Brain microvascular endothelial cell (primary cell): ENCODE measurements at places on chromosomes 6 and 20.

GRCh38 chr6:155186052-155186658 lies 77.7 kb upstream of the CLDN20 start:
- DNase-seq, result no peak

DNA sequence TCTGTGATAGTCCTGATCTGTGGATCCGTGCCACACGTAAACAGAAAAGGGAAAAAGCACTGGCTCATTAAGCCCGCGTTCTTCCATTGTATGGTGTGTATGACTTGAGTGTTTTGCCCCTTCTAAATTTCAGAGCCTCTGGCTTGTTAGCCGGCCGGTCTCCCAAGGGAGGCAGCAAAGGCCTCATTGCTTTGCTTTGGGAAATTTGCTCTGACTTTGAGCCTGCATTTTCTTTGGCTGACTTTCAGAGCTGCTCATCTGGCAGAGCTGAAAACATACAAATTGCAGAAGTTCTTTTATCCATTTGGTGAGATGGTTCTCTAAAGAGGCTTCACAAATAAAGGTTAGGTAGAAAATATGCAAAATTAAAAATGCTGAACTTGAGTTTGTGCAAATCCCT lies 123.0 kb downstream of the UTRN start:
- DNase-seq, result peak; percentile 35

GRCh38 chr6:64803470-64804166 lies 903.4 kb downstream of the EYS start:
- no peak for DNase-seq

DNA sequence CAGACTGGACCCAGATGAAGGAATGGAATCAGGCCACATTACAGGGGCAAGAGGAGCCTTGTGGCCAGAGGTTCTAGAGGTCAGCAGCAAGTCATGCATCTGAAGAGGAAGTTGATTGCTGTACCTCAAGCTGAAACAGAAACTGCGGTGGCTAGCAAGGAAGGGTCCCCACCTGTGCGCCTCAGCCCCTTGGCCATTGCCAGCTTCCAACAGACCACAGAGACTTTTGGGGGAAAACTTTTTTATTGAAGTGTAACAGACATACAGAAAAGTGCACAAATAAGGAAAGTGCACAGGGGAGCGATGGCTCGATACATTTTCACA lies 26.8 kb upstream of the SLC9A8 start:
- no peak for DNase-seq

DNA sequence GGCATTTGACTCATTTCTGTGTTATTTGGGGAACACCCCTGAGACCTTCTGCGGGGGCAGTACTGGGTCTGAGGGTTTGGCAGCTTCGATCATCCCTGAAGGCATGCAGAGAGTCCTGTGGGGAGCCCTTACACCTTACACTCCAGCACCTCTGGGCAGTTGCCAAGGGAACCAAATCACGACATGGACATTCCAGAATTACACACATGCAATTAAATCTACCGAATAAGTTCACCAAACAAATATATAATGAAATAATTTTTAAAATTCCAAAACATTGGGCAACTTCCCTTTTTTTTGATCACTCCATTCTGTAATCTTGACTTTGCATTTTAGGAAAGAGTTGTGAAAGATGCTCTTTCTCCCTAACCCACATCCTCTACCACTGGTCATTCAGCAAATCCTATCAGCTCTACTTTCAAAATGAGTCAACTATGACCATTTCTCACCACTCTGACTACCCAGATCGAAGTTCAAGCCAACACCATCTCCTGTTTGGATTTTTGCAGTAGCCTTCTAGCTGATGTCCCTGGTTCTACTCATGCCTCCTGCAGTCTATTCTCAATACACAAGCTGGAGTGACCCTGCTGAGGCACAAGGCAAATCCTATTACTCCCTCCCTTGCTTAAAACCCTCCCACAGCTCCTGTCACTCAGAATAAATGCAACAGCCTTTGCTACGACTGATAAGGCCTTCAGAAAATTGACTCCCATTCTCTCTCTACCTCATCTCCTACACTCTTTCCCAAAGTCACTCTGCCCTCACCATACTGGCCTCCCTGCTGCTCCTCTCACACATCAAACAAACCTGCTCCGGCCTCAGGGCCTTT lies 533.3 kb downstream of the HACE1 start:
- DNase-seq, result peak; percentile 39

GRCh38 chr6:46207174-46207573 lies 36.4 kb upstream of the ENPP5 start:
- no peak for DNase-seq

DNA sequence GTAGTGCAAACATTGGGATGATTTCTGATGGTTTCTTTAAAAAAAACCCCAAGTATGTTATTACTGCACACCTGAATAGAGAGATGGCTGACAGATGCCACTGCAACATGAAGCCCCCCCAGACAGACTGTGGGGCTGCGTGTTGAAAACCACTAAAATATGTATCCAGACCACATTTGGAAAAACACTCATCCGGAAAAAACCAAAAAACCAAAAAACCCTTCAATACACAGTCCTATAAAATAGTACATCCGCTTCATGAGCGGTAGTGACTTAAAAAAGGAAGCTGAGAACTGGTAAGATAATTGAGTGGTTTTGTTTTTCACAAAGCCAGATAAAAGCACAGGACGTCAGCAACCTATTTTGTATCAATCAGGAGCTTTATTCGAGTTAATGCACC lies 47.1 kb upstream of the EDN3 start:
- no peak for DNase-seq

DNA sequence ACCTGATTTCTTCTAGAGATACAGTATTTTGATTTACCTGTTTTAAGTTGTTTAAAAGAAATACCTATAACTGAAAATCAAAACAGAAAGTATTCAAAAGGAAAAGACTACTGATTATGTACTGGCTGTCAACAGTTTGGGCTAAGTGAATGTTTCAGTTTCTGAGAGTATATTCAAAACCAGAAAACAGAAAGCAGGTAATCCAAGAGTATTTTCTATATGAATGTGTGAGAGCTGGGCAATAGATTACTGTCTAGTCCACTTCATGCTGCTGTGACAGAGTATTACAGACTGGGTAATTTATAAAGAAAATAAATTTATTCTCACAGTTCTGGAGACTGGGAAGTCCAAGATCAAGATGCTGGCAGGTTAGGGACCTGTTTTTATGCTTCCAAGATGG lies 261.0 kb downstream of the ARHGAP18 start:
- no peak for DNase-seq

- peak; percentile 33 for DNase-seq
These were observed 93.2 kb downstream of the DLGAP4 start for GRCh38 chr20:36399147-36399968.

- DNase-seq, result no peak
These were observed 2.3 kb upstream of the NKX2-2 start for GRCh38 chr20:21516180-21516567.

DNA sequence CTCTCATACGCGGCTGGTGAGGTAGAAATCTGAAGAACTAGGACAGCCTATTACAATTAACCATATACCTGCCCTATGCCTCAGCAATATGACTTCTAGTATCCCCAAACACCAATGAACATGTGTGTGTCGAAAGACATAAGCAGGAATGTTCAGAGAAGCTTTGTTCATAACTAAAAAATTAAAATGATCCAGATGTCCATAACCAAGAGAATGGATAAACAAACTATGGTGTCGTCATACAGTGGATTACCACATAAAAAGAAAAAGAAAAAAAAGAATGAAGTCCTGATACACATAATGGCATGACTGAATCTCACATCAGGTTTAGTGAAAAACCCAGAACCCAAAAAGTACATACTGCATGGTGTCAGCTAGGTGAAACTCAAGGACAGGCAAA lies 73.9 kb downstream of the MDN1 start:
- DNase-seq, result no peak

- no peak for DNase-seq
These were observed 44.8 kb downstream of the TXNDC5 start for GRCh38 chr6:7865781-7866180.

- no peak for DNase-seq
These were observed 141.3 kb downstream of the FUT9 start for GRCh38 chr6:96157018-96157565.

DNA sequence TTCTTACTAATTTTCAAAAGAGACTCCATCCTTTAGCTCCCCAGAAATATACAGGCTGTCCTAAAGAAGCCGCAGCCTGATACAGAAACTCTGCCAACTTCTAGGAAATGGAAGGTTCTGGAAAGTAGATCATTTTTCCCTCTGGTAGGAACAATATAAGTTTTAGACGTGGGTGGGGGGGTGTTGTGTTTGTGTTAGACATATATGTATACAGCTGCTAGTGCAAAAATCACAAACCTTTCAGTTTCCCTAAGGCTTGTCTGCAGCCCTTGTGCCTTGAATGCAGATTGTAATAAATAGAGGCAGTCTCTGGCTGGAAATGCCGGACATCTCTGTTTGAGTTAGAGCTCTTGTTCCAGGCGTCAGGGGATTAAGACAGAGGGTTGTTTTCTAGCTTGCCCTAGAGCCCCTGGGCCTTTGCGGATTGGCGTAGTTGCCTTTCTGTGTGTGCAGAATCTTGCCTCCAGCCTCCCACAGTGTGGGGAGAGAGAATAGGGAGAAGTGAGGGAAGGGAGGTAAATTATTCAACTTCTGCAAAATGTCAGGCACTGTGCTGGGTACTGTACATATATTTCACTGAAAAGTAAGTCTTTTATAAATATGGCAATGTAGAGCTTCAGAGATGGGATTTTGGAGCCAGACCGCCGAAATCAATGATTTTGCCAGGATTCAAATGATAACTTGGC lies 269.7 kb downstream of the PRL start:
- DNase-seq, result no peak

DNA sequence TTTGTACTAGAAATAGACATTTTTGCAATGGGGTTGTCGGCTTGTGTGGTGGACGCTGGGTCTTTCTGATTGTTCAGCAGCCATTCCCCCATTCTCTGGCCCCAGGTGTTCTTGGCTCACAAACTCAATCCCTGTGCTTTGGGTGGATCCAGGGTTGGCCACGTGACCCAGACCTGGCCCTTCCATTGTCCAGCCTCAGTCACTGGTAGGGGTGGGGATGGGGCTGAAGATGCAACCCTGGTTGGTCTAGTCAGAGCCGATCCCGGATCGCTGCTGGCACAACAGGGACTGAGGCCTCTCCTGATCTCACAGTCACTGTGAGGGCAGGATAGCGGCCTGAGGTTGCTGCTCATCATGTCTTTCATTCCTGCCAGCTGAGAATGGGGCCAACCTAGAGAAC lies 365.3 kb upstream of the SULF2 start:
- DNase-seq, result no peak

- DNase-seq, result no peak
These were observed 94.2 kb upstream of the SRSF6 start for GRCh38 chr20:43363506-43363905.

DNA sequence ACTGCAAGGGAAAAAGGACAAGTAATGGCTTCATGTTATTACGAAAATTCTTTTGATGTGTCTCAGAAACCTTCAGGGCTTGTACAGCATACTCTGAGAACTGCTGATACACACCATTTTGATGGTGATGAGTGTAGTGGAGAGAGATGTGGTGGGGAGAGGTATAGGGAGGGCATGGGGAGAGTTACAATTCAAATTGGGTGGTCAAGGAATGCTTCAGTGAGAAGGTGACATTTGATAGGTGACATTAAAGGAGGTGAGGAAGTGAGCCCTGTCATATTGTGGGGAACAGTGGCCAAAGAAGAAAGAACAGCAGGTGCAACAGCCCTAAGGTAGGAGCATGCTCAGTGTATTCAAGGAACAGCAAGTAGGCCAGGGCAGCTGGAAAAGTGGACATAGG lies 318.9 kb downstream of the CLIC5 start:
- DNase-seq, result no peak

DNA sequence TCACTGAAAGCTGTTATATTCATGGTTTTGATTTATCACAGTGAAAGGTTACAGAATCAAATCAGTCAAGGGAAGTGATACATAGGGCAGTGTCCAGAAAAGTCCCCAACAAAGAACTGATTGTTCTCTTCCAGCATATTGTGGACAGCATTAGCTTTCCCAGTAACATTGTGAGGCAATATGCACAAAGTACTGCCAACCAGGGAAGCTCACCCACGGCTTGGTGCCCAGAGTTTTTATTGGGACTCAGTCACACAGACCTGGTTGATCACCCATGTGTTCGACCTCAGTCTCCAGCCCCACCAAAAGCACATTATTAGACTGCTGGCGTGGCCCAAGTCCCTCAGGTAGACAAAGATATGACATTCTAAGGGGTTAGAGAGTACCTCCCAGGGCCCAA lies 76.0 kb downstream of the LCA5 start:
- DNase-seq, result no peak

DNA sequence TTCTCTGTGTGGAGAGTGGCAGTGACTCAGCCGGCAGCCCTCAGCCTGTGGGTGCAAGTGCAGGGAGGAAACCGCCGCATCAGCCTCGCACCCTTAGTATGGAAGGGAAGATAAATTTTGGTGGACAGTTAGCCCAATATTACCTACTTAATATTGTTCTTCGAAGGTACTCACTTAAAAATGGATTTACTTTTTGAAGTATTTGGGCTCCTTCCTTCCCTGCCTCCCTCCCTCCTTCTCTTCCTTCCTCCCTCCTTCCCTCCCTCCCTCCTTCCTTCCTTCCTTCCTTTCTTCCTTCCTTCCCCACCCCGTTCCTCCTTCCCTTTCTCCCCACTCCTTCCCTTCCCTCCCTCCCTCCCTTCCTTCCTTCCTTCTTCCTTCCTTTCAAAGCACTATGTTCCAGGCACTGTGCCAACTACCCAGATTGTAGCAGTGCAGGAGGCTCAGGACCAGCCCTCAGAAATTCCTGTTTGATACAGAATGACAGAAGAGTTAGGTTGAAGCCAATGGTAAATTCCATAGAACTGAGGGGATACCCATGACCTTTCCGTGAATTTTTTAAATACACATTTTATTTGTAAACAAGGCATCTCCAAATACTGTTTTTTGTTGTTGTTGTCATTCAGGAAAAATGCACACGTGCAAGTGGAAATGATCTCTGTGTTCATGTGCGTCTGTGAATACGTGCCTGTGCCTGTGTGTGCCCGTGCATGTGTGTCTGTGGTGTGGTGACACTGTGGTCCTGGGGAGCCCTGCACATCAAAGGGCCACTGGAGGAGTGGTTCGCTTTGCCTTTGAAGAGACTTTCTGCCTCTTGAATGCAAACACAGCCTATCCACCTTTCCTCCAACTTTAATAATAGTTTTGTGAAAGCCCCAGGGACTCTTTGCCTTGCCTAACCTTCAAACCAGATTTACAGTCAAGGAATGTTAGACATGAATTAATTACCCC lies 141.7 kb downstream of the EDN3 start:
- DNase-seq, result no peak

- DNase-seq, result no peak
These were observed 23.6 kb downstream of the COL11A2 start for GRCh38 chr6:33168639-33169038.

DNA sequence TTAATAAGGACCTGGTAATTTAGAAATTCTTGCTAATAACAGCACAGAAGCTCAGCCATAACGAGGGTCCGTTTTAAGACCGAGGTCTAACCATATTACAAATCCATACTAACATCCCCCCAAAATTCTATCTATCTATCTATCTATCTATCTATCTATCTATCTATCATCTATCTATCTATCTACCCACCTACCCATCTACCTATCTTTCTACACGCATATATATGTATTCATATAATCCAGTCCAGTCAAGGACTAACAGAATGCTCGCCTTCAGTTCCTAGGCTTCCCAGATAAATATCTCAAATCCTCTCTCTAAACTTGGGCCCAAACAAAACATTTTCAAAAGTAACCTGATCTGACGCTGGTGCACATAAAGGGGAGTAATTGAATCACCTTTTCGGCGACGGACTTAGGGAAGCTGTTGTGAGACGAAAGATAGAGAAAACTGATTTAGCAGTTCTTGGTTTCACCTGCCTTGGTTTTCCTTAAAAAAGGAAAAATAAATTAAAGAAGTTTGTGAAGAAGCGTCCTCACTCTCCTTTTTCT lies 14.5 kb downstream of the HMGN4 start:
- no peak for DNase-seq

- no peak for DNase-seq
These were observed 8.3 kb upstream of the PCMTD2 start for GRCh38 chr20:64247307-64247618.
